ENCODE measurements at places on chromosomes 1 and 21.

GRCh38 chr1:32274646-32275340, 17.1 kb upstream of the HDAC1 start:
- DNase-seq, result no peak

DNA sequence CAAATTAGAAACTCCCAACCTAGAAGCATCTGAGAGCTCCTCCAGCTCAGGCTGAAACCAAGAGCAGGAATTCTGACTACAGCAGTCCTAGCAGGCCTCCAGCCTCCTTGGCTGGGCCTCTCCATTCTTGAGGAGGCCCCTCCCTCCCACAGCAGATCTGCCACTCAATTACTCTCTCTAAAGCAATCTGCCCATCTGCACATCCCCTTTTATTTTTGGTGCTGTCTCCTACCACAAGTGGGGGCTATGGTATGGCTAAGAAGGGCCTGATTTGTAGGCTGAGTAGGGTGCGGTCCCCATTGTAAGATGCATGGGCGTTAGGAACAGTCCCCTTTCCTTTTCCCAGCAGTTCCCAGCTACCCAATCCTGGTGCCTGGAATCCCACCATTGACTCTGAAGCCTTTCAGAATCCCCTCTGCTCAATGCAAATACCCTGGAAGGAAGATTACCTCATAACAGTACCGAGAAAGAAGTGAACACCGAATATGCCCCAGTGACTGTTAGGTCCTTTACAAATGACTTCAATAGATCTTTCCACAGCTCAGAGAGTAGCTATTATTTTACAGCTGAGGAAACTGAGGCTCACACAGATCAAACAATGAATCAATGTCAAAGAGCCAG, 11.6 kb upstream of the TTC39A start:
- DNase-seq, result no peak

DNA sequence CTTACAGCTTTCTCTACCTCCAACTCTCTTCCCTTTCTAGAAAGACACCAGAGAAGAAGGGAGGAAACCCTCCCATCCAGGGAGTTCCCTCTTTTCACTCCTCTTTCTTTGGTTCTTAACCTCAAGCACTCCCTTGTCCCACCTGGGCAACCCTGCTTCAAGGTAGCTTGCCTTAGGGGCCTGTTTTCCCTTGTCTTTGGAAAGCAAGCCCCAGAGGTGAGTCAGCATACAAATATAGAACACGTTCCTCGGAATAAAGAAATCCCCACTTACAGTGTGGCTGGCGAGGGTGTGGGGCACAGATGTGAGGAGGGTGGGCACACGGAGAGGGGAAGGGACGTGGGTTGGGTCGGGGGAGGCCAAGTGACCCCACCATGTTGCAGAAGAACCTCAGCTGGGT, 26.1 kb upstream of the KCNE2 start:
- no peak for DNase-seq

- DNase-seq, result no peak
Measured at GRCh38 chr1:68800182-68800581, 303.3 kb upstream of the DEPDC1 start.

All from activated CD4-positive, alpha-beta memory T cell treated with anti-CD3 and anti-CD28 coated beads for 36 hours (primary cell).